ENCODE measurements at places on chromosomes 5 and 9. TPM values are rescaled to one million over a fixed set of nuclear protein-coding genes. Genes with fewer than 3 reads are reported as not detected.

DNA sequence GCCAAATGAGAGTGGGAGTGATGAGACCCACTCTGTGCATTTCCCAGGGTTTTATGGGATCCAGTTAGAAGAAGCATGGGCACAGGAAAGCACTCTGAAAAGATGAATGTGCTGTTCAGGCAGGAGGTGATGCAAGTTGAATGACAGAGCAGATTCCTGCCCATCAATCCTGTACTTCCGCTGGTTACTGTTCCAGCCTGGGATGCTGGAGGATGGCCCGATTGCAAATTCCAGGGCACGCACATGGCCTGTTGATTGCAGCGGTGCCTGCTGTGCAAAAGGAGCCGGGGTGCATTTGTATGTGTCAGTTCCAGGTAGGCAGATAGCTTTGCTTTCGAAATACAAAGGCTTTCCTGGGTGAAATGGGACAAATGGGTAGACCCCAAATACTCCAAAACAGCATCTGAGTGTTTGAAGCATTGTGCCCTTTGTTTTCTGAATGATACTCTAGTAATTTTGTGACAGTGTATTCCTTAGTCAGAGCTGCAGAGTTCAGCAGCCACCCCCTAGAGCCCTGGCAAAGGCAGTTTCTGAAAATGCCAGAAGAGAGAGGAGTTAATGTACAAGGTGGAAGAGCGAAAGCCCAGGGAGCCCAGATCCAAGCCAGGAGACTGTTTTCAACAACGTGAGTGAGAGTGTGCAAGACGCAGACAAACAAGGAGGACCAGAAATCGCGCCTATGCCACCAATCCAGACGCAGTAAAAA lies 454.2 kb upstream of the CLINT1 start:
- DNase-seq, result no peak

DNA sequence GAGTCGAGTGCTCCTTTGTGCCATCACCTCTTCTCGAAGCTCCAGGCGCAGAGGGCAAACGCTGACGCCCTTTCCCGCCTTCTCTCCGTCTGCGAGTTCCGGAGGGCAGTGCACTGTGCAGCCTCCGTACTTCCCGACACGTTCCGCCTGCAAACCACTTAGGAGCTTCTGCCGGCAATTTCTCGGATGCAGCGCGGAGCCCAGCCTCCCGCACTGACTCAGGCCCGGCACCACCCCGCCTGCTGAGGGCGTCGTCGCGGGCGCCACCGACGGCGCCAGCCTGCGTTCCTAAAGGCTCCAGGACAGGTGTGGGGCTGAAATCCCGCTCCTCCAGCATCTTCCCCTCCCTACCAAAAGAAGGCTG lies 9.3 kb upstream of the TRIM36 start:
- no peak for DNase-seq

RELL2 gene
- polyA plus RNA-seq, result 0.15 TPM

- no peak for DNase-seq
These were observed 55.4 kb downstream of the SPIN1 start for GRCh38 chr9:88443480-88444113.

- no peak for DNase-seq
These were observed 56.3 kb upstream of the SNX2 start for GRCh38 chr5:122718611-122719010.

All from forelimb muscle (tissue), 1 donor.